Esophagus muscularis mucosa (tissue), 4 donors: ENCODE measurements at places on chromosomes 1 and 21.
A peak's percentile ranks its signal among the peaks of the same experiment; 100 is the strongest.

DNA sequence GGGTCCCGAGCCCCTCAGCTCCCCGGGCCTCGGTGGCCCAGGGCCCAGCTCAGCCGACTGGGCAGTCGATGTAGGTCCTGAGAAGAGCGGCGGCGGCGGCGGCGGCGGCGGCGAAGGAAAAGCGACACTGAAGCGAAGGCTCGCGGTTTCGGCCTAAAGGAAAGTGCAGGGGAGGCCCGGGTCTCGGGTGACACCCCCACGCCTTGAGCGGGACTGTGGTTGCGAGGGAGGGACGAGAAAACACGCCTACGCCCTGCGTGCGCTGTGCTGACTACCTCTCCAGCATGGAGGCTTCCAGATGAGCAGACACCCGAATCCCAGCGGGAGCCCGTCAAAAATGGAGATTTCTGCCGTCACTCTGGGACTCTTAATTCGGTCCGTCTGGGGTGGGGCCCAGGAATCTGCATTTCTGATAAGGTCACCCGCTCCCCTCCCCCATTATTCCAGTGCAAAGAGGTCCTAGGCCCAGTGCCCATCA lies 31.2 kb downstream of the DNTTIP2 start:
- H3K4me1 ChIP-seq: peaks cover 35% of the 10 kb centered on the region
- peak overlapping the region; percentile 100 for H3K27ac ChIP-seq
- peak overlapping the region; percentile 93 for H3K4me3 ChIP-seq
- no peaks in the 10 kb centered on the region for H3K27me3 ChIP-seq

GRCh38 chr21:21851657-21852056 lies 853.4 kb downstream of the NCAM2 start:
- no peak overlapping the region for H3K4me3 ChIP-seq
- no peak overlapping the region for H3K27ac ChIP-seq
- no peaks in the 10 kb centered on the region for H3K27me3 ChIP-seq
- no peaks in the 10 kb centered on the region for H3K36me3 ChIP-seq
- no peak for DNase-seq

- no peaks in the 10 kb centered on the region for H3K27me3 ChIP-seq
- no peak for DNase-seq
- no peaks in the 10 kb centered on the region for H3K4me1 ChIP-seq
Observed at GRCh38 chr1:106233511-106233910, 823.0 kb upstream of the PRMT6 start.

- DNase-seq: no peak
- no peaks in the 10 kb centered on the region for H3K27me3 ChIP-seq
- H3K4me3 ChIP-seq: no peak overlapping the region
- peaks cover 2% of the 10 kb centered on the region for H3K36me3 ChIP-seq
- H3K4me1 ChIP-seq: no peaks in the 10 kb centered on the region
Observed at GRCh38 chr1:172125812-172126430, 284.6 kb downstream of the DNM3 start.

- no peak for DNase-seq
- no peak overlapping the region for H3K4me3 ChIP-seq
- H3K27ac ChIP-seq: no peak overlapping the region
- no peaks in the 10 kb centered on the region for H3K36me3 ChIP-seq
- no peaks in the 10 kb centered on the region for H3K4me1 ChIP-seq
Observed at GRCh38 chr1:199089393-199090122, 450.7 kb downstream of the PTPRC start.

DNA sequence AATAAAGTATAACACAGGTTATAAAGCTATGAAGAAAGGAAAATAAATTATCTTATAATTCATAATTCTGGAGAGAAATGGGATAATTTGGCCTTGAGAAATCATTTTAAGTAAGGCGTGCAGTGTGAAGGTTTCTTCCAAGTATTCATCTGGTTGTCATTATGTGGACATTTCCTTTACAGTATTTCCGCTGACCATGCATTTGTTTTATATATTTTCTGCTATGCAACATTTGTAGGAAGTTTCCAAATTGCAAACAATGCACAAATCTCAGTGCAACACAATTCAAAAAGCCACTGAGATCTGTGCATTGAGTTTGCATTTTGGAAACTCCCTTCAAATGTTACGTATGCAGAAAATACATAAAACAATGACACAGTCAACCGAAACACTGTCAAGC lies 17.8 kb downstream of the ZNF670 start:
- no peaks in the 10 kb centered on the region for H3K36me3 ChIP-seq
- H3K4me1 ChIP-seq: peaks cover 6% of the 10 kb centered on the region
- no peaks in the 10 kb centered on the region for H3K27me3 ChIP-seq
- DNase-seq: no peak

GRCh38 chr1:95115708-95116137 lies 1.4 kb upstream of the TLCD4 start:
- H3K27ac ChIP-seq: no peak overlapping the region
- DNase-seq: no peak

GRCh38 chr1:175195798-175196197 lies 3.2 kb upstream of the KIAA0040 start:
- H3K4me1 ChIP-seq: peaks cover 31% of the 10 kb centered on the region
- H3K36me3 ChIP-seq: no peaks in the 10 kb centered on the region
- H3K4me3 ChIP-seq: no peak overlapping the region
- peak; percentile 89 for DNase-seq
- no peak overlapping the region for H3K27ac ChIP-seq

- H3K27ac ChIP-seq: peak overlapping the region; percentile 2
- peaks cover 8% of the 10 kb centered on the region for H3K4me1 ChIP-seq
- no peak overlapping the region for H3K4me3 ChIP-seq
- H3K36me3 ChIP-seq: no peaks in the 10 kb centered on the region
Observed at GRCh38 chr1:99180915-99181314, 83.4 kb upstream of the PLPPR4 start.

GRCh38 chr21:21246007-21246406 lies 247.8 kb downstream of the NCAM2 start:
- no peak overlapping the region for H3K4me3 ChIP-seq
- no peak for DNase-seq
- H3K4me1 ChIP-seq: no peaks in the 10 kb centered on the region
- H3K27ac ChIP-seq: no peak overlapping the region

GRCh38 chr21:25536752-25537151 lies 70.5 kb downstream of the MRPL39 start:
- no peak for DNase-seq
- H3K27ac ChIP-seq: no peak overlapping the region

DNA sequence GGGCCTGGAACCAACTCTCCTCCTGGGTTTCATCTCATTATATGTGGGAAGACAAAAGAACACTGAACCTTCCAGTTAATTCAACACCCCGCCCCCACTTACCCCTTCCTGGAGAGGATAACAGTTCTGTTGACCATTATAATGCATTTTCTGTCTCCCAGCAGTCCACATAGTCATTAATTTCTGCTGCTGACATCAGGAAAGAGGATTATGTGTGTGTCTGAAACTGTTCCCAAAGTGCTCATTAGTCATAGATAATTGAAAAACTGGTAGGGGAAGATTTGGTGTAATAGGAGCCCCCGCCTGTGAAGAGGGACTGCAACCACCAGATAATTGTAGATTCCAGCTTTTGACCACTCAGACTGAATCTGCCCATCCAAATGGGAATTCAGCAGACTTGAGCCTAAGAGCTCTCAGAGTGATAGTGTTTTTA lies 208.7 kb downstream of the FGGY start:
- DNase-seq: no peak
- no peaks in the 10 kb centered on the region for H3K27me3 ChIP-seq
- no peaks in the 10 kb centered on the region for H3K4me1 ChIP-seq
- no peaks in the 10 kb centered on the region for H3K36me3 ChIP-seq

DNA sequence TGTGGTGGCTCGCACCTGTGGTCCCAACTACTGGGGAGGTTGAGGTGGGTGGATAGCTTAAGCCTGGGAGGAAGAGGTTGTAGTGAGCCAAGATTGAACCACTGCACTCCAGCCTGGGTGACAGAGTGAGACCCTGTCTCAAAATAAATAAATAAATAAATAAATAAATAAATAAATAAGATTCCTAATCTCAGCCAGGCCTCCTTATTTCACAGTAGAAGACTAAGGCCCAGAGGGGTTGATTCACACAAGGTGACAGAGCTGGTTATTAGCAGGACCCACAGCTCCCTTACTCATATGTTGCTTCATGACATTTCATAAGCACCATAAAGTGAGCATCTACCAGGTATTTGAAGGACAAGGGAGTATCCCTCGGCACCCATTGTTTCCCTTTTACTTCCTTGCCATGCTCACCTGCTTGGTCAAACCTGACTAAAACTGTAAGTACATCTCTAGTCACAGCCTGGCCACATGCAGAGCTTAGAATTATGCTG lies 32.7 kb downstream of the ALG14 start:
- no peaks in the 10 kb centered on the region for H3K36me3 ChIP-seq
- H3K4me1 ChIP-seq: peaks cover 16% of the 10 kb centered on the region
- no peak overlapping the region for H3K4me3 ChIP-seq

DNA sequence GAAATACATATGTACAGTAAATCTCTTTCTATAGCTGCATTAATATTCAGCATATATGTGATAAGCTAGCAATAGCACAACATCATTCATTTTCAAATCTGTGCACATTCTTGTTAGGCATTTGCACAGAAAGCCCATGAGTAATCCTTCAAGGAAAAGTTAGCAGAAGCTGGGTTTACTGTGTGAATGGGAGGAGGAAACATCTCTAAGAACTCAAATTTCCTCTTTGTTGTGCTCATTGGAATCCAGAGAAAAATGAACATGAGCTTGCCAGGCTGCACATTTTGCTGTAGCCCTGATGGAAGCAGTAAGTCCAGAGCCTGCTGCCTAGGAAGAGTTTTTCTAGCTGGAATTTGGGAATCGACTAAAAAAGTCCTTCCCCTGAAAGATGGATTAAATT lies 214.2 kb upstream of the FOXD3 start:
- no peaks in the 10 kb centered on the region for H3K36me3 ChIP-seq
- H3K27ac ChIP-seq: no peak overlapping the region
- no peak overlapping the region for H3K4me3 ChIP-seq
- H3K27me3 ChIP-seq: no peaks in the 10 kb centered on the region
- no peak for DNase-seq

GRCh38 chr1:169072945-169073725 lies 33.4 kb upstream of the ATP1B1 start:
- DNase-seq: peak; percentile 37
- no peaks in the 10 kb centered on the region for H3K4me1 ChIP-seq
- no peaks in the 10 kb centered on the region for H3K36me3 ChIP-seq
- no peak overlapping the region for H3K4me3 ChIP-seq

GRCh38 chr1:40662864-40663263 lies 2.6 kb downstream of the RIMS3 start:
- DNase-seq: no peak
- no peak overlapping the region for H3K27ac ChIP-seq
- no peak overlapping the region for H3K4me3 ChIP-seq
- no peaks in the 10 kb centered on the region for H3K27me3 ChIP-seq
- H3K36me3 ChIP-seq: no peaks in the 10 kb centered on the region

- H3K4me3 ChIP-seq: no peak overlapping the region
- no peak for DNase-seq
- no peak overlapping the region for H3K27ac ChIP-seq
- H3K36me3 ChIP-seq: no peaks in the 10 kb centered on the region
Observed at GRCh38 chr1:181141431-181141910, 53.0 kb downstream of the IER5 start.

GRCh38 chr1:157115429-157115838 lies 15.8 kb upstream of the ETV3L start:
- H3K27ac ChIP-seq: no peak overlapping the region
- no peaks in the 10 kb centered on the region for H3K27me3 ChIP-seq
- H3K36me3 ChIP-seq: no peaks in the 10 kb centered on the region
- no peak for DNase-seq

DNA sequence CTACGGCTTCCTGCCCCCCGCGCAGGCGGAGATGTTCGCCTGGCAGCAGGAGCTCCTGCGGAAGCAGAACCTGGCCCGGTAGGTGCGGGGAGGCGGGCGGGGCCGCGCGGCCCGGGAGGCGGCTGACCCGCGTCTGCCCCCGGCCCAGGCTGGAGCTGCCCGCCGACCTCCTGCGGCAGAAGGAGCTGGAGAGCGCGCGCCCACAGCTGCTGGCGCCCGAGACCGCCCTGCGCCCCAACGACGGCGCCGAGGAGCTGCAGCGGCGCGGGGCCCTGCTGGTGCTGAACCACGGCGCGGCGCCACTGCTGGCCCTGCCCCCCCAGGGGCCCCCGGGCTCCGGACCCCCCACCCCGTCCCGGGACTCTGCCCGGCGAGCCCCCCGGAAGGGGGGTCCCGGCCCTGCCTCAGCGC lies 16.6 kb downstream of the NOC2L start:
- H3K27me3 ChIP-seq: peaks cover 65% of the 10 kb centered on the region
- peaks cover 32% of the 10 kb centered on the region for H3K36me3 ChIP-seq
- H3K4me1 ChIP-seq: peaks cover 57% of the 10 kb centered on the region

DNA sequence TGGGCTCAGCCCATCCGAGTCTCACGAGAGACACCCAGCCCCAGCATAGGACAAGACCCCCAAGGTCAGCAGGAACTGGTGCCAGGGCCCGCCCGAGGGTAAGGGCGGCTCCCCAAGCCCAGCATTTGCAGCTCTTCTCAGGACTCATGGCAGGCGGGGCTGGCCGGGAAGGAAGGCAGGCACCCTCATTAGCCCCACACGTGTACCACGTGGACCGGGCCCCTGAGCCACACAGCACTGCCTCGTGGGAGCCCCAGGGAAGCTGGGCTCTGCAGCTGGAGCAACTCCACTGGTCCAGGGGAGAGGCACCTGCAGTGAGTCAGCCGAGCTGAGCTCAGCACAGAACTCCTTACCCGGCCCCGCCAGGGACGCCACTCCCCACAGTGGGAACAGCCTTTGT lies 97.7 kb upstream of the IFFO2 start:
- H3K27ac ChIP-seq: no peak overlapping the region
- H3K27me3 ChIP-seq: peaks cover 9% of the 10 kb centered on the region
- H3K4me1 ChIP-seq: peaks cover 4% of the 10 kb centered on the region
- no peak overlapping the region for H3K4me3 ChIP-seq
- no peak for DNase-seq

DNA sequence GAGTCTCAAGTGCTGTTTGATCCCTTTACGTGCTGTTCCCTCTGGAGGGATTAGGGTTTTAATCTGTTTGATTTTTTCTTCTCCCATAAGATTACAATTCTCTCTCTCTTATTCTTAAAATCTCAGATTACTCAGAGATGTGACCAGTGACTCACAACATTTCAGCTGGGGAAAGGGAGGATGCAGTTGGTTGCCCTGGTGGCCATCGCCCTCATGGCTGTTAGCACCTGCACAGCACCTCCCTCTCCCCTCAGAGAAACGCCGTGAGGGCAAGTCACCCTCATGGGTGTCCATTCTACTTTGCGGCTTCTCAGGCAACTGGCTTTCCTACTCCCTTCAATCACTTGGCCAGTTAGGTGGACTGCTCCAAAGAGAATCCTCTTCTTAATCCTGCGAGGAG lies 42.4 kb upstream of the KCNA3 start:
- no peak overlapping the region for H3K27ac ChIP-seq
- H3K4me3 ChIP-seq: no peak overlapping the region
- H3K27me3 ChIP-seq: peaks cover 5% of the 10 kb centered on the region
- no peaks in the 10 kb centered on the region for H3K4me1 ChIP-seq
- H3K36me3 ChIP-seq: no peaks in the 10 kb centered on the region

- H3K27ac ChIP-seq: no peak overlapping the region
- H3K4me1 ChIP-seq: no peaks in the 10 kb centered on the region
- H3K4me3 ChIP-seq: no peak overlapping the region
- no peaks in the 10 kb centered on the region for H3K27me3 ChIP-seq
- H3K36me3 ChIP-seq: no peaks in the 10 kb centered on the region
Observed at GRCh38 chr1:230744382-230744781, 2.8 kb upstream of the CAPN9 start.

GRCh38 chr1:218521414-218522169 lies 176.5 kb downstream of the TGFB2 start:
- no peaks in the 10 kb centered on the region for H3K27me3 ChIP-seq
- no peak overlapping the region for H3K27ac ChIP-seq
- no peak overlapping the region for H3K4me3 ChIP-seq
- no peaks in the 10 kb centered on the region for H3K4me1 ChIP-seq
- DNase-seq: no peak
